ENCODE measurements at places on chromosomes 4 and X. TPM values are rescaled to one million over a fixed set of nuclear protein-coding genes. Genes with fewer than 3 reads are reported as not detected.

The NDST3 gene
- 0.04 TPM for polyA plus RNA-seq

The CENPVL3 gene
- polyA plus RNA-seq = 0.25 TPM

The PNCK gene
- not detected for polyA plus RNA-seq

The DDX60 gene
- 6.0 TPM for polyA plus RNA-seq

The POU3F4 gene
- polyA plus RNA-seq = not detected

The TENM3 gene
- 20.4 TPM for polyA plus RNA-seq

DNA sequence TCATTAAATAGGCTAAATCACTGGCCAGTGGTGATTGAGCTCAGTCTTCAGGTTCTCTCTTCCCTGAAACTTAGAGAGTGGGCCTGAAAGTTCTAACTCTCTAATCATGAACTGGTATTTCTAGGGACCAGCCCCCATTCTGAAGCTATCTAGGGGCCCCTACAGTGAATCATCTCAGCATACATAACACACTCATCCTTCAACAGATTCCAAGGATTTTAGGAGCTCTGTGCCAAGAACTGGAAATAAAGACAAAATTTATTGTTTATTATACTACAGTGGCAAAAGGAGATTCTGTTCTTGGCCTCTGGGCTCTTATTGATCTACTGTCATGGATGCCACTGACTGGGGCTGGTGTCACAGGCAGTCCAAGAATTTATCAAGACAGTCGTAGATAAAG lies 263.8 kb upstream of the IGFBP7 start:
- no peak for DNase-seq

- DNase-seq = no peak
Observed at GRCh38 chr4:80027611-80028010, 45.4 kb downstream of the ANTXR2 start.

- no peak for DNase-seq
Observed at GRCh38 chrX:71666240-71667223, 814 bp upstream of the LOC101059915 start.

DNA sequence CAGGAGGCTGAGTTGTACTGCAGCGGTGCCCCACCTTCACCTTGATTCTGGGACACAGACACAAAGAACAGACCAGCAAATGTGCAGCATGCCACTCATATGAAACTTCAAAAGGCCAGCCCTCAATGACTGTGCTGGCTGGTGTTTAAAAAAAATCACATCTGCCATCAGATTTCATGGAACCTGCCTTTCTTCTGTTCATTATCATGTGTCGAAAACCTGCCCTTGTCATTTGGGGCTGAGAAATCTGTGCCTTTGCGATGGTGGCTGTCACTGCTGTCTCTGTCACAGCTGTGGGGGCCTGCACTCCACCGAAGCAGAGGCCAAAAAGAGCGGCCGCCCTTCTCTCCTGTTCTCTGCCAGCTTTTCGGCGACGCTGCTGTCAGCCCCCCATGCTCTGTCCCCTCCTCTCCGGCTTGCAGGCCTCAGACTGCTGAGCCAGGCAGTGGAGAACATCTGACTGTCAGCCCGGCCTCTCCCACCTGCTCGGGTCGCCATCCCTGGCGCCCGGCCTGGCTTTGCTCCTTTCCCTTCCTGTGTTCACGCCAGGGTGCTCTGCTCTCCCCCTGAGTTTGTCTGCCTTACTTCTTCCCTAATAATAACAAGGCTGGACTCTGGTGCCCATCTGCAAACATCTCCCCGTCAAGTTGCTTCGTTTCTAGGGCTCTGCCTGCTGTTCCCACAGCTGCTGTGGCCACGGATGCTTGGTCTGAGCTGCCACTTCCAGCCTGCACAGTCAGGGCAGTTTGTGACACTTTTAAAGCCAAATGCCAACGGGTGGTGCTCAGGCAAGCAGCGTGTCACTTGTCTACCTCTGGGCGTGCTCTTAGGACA lies 355.2 kb downstream of the UNC5C start:
- no peak for DNase-seq

GRCh38 chr4:1567519-1567807 lies 116.7 kb downstream of the FAM53A start:
- no peak for DNase-seq

GRCh38 chr4:43339435-43339834 lies 446.9 kb downstream of the GRXCR1 start:
- no peak for DNase-seq

DNA sequence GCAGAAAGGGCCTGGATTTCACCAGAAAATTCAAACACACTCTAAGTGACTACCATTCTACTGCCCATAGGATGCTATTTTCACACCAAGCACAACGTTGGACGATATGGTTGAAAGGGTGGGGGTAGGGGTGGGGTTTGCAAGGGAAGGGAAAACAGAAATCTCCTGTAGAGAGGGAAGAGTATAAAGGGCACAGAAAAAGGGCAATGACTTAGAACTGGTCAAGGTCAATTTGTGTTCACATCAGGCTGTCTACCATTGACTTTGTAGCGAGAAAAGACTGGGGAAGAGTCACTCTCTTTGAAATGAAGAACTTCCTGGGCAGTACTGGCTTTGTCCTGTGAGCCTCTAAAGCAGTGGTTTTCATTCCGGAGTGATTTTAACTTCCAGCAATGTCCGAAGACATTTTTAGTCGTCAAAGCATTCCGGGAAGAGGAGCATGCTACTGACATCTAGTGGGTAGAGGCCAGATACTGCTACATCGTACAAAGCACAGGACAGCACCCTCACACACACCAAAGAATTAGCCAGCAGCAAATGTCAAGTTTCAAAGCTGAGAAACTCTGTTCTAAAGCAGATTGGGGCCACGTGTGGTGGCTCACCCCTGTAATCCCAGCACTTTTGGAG lies 48.4 kb upstream of the SLC7A3 start:
- no peak for DNase-seq

DNA sequence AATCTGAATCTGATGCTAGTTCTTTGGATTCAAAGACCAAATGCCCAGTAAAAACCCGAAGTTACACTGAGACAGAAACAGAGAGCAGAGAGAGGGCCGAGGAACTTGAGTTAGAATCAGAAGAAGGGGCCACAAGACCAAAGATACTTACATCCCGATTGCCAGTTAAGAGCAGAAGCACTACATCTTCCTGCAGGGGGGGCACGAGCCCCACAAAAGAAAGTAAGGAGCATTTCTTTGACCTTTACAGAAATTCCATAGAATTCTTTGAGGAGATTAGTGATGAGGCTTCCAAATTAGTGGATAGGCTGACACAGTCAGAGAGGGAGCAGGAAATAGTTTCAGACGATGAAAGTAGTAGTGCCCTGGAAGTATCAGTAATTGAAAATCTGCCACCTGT lies 309.3 kb downstream of the ANK2 start:
- DNase-seq = no peak

DNA sequence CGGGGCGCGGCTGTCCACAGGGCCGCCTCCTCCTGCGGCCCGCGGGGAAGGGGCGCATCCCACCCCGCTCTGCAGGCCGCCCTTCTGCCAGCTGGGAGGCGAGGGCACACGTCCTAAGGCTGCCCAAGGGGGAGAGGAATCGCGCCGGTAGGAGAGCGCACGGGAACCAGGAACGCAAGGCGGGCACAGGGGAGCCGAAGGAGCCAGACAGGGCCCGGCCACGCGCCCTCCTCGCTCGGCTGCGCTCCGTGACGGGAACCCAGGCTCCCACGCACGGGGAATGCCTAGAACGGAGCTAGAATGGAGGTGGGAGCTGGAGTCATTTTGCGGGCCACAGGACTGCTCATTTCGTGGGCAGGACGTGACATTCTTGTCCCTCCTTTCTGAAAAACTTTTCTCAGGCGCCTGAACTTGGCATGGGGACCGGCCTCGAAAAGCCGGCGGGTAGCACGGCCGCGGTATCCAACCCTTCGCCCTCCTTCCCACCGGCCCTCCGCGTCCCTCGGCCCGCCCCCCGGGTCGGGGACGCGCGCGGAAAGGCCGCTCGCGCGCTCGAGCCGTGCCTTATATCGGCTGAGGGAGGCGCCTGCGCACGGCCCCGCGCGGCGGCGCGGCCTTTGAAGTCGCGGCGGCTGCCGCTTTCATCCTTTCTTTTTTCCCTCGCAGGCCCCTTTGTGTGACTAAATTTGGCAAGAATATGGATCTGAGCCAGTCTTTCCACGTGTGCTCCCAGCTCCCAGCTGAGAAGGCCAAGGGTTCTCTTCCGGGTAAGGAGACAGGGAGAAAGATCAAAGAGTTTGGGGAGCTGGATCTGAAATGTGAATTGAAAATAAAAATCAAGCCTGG lies 4.2 kb upstream of the LEF1 start:
- DNase-seq = peak; percentile 54

DNA sequence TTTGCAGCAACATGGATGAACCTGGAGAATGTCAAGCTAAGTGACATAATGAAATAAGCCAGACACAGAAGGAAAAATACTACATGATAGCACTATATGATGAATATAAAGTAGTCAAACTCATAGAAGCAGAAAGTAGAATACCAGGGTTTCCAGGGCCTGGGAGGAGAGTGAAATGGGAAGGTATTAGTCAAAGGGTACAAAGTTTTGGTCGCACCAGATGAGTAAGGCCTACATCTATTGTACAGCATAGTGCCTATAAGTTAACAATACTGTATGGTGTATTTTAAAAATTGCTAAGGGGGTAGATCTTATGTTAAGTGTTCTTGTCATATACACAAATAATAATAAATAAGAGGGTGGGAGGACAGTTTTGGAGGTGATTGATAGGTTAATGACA lies 41.5 kb downstream of the ENOX2 start:
- no peak for DNase-seq

DNA sequence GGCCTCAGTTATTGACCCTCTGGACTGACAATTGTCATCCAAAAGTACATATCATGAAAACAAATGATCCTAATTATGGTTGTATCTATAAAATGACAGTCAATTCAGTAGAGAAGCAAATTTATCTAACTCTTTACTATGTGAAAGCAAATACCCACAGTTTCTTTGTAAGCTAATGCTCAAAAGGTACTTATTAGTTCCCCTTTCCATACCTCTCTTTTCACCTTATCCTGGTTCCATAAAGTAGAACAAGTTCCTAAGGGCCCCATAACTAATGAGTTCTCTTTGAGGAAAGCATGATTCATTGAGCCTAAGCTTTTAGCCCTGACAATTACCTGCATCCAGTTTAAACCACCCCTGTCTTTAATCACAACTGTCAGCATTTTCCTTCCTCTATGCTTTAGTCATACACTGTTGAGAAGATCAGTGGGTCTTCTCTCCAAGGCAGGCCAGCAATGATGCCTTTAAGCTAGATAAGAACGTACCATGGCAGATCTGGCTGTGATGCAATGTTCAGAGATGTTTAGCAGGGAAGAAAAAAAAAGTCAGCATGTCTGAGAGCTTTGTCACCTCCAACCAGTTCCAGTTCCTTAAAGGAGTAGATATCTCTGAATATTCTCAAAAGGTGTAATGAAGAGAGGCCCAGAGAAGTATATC lies 179.7 kb upstream of the RASGEF1B start:
- DNase-seq = no peak

- no peak for DNase-seq
Observed at GRCh38 chrX:42366181-42366580, 411.8 kb downstream of the PPP1R2C start.

GRCh38 chr4:19224820-19225219 lies 1026.9 kb upstream of the SLIT2 start:
- DNase-seq = peak; percentile 21

GRCh38 chr4:13067077-13067476 lies 417.1 kb downstream of the RAB28 start:
- no peak for DNase-seq

- no peak for DNase-seq
Observed at GRCh38 chrX:154348114-154348531, 26.3 kb downstream of the FLNA start.

GRCh38 chr4:173535165-173535902 lies 5.3 kb upstream of the HAND2 start:
- no peak for DNase-seq

- DNase-seq = no peak
Observed at GRCh38 chr4:75908555-75908954, 6.3 kb upstream of the PPEF2 start.

DNA sequence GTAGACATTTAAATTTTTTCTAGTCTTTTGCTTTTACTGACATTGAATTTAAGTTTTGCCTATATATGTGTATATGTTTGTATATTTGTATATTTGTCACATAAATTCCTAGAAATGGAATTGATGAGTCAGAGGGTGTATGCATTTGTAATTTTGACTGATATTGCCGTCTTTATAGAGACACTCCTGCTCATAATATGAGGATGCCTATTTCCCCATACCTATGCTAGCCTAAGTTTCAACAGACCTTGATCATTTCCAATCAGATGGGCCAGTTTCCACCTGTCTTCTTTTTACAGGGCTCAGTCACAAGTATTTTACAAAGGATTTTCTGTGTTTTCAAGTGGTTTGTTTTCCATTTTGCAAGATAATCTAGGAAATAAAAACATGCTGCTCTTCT lies 10.8 kb downstream of the PDLIM5 start:
- no peak for DNase-seq
